ENCODE measurements at places on chromosomes 13 and 19.

- DNase-seq = no peak
Observed at GRCh38 chr13:52744842-52745375, 5.3 kb upstream of the CNMD start.

- no peak for DNase-seq
Observed at GRCh38 chr13:67619995-67620380, 389.9 kb upstream of the PCDH9 start.

GRCh38 chr19:48826606-48827020 is 9.7 kb downstream of the HSD17B14 start:
- no peak for DNase-seq

DNA sequence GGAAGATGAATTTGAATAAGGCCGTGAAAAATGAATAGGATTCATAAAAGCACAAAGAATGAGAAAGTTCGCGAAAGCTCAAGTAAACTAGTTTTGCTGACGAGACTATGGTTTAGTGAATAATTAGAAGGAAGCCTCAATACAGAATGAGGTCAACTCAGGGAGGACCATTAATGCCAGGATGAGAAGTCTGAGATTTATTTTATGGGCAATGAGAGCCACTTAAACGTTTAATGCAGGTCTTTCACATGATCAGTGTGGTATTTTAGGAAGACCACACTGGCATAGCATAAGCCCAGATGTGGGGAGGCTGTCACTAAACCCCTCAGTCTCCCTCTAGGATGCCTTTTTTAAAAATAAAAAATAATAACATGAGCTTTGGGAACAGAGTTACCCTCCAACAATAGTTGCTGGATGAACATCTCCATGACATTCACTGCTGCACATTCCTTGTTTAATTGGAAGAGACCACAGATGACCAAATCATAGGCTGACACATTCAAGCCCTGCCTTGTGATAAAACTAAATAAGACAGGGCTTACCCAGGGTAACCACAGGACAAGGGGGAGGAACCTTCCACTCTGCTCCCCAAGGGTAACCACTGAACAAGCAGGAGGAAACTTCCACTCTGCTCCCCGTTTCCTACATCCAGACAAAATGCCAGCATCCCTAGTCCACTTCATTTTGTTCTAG is 43.6 kb upstream of the LSM14A start:
- no peak for DNase-seq

- DNase-seq = no peak
Observed at GRCh38 chr13:25213715-25214114, 41.6 kb upstream of the AMER2 start.
